ENCODE measurements at places on chromosomes 5 and 9.
A peak's percentile ranks its signal among the peaks of the same experiment; 100 is the strongest.

- no peak for DNase-seq
Measured at GRCh38 chr5:39249564-39250274, 30.4 kb upstream of the FYB1 start.

DNA sequence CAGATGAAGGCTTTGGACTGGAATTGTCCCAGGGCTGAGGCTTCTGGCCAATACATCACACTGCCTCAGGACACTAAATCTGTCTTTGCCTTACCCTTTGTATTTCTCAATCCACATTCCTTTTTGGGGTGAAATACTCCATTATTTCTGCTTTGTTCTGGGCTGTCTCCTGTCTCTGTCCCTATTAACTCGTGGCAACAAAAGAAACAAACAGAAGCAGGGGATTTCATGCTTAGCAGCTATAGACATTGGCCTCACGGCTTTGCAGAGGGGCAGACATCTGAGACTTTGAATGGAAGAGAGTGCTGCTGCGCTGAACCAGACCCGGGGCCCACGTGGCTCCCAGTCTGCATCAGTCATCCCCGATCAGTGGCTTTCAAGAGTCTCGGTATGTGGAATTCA lies 129.7 kb downstream of the ARL15 start:
- no peak for DNase-seq

DNA sequence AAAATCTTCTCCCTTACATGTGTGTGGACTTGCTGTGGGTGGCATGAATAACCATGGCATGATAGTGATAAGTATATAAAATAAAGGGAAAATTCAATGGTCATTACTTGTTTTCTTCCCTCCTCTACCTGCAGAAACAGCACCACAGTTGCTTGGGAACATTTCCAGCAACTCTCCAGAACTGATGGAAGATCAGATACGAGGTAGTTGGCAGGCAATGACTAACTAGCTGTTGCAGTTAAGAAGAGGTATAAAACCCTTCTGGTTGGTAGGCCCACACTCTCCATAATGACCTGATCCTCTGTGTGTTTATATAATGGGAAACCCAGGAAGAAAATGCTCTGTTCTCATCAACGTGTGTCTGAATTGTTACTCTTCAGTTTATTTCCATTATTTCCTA lies 185.9 kb downstream of the SYK start:
- DNase-seq, result no peak

GRCh38 chr5:150291388-150292385 lies 2.1 kb upstream of the CAMK2A start:
- DNase-seq, result no peak

GRCh38 chr5:59158165-59158564 lies 575.3 kb downstream of the RAB3C start:
- no peak for DNase-seq

DNA sequence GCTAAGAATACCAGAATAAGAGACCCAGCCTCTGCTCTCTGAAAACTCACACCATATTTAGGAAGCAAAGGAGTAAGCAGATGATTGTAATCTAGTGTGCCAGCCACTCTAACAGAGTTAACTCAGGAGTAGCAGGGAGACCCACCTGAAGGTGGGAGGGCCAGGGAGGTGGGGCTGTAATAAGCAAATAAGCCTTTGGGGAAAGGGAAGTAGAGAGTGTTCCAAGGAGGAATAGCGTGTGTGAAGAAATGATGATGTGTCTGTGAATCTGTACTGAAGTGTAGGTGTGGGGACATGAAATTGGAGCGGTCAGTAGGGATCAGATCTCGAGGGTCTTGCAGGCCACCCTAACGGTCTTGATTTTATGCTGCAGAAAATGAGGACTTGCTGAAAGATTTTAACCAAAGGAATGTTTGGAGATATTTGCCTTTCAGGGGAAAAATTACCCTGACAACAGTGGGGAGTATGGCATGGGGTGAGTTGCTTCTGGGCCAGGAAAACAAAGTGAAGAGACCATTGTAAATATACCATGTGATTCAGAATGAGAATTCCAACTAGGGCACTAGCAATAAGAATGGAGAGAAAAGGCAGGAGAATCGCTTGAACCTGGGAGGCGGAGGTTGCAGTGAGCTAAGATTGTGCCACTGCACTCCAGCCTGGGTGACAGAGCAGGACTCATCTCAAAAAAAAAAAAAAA lies 44.1 kb upstream of the FSD1L start:
- no peak for DNase-seq

DNA sequence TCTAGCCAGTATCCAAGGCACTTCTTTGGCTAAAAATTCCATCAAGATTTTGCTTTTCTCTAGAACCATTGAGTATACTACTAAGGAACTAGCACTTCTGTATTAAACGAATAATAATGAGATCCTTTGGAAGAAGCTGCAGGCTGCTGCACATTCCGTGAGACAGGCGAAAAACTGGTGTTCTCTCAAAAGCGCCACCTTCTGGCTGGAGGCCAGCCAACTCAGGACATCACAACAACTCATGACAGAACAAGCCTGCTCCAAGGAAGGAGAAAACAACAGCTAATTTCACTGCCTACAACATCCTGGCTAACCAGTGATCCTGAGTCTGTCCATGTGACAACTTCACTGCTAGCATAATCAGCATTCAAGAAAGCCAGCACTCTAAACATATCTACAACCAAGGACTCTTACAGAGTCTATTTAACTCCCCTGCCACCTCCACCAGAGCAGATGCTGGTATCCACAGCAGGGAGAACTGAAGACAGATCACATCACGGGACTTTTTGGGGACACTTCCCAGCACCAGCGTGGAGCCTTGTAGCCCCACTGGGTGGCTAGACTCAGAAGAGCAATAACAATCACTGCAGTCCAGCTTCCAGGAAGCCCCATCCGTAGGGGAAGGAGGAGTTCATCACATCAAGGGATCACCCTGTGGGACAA lies 150.5 kb downstream of the YTHDC2 start:
- DNase-seq, result peak; percentile 15

DNA sequence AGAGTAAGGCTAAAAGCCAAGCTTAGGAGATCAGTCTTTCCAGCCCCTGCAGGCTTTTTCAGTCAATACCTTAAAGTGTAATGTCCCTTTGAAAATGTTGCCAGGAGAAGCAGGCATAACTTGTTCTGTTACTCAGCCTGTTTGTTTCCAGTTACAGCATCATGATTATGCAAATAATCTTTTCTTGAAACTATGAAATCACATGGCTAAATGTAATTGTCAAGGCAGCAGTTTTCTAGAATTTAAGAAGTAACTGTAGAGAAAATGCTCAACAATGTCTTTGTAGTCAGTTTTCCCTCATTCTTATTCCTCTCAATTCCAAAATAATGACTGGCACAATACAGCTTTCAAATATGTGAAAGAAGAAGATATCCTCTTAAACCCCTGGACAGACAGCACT lies 1.9 kb upstream of the GPR107 start:
- no peak for DNase-seq

DNA sequence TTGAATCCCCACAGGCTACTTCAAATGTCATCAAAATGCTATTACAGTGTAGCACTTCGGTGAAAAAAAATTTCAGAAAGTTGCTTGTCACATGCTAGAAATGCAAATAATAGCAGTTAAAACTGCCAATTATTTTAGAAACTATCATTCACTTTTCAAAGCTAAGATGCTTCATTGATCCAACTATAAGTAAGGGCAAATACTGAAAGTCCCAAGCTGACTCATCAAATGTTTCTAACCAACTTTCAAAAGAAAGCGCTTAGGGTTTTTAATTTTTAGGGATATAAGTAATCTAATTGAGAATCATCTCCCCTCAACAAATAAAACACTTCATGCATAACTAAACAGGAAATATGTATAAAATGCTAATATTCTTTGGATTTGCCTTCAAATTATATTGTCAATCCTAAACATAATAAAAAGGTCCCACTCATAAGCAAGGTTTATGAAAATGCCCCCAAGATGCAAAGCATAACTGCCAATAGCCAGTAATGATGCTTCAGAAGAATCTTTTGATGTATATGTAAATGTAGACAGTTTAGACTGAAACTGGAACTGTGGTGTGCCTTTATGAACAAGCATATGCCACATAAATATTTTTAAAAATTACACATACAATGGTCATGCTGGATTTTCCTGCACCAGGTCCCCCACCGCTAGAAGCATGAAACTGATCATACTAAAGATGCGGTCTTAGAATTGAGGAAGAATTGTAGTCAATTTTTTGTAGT lies 12.2 kb downstream of the ACTL7A start:
- DNase-seq, result no peak

DNA sequence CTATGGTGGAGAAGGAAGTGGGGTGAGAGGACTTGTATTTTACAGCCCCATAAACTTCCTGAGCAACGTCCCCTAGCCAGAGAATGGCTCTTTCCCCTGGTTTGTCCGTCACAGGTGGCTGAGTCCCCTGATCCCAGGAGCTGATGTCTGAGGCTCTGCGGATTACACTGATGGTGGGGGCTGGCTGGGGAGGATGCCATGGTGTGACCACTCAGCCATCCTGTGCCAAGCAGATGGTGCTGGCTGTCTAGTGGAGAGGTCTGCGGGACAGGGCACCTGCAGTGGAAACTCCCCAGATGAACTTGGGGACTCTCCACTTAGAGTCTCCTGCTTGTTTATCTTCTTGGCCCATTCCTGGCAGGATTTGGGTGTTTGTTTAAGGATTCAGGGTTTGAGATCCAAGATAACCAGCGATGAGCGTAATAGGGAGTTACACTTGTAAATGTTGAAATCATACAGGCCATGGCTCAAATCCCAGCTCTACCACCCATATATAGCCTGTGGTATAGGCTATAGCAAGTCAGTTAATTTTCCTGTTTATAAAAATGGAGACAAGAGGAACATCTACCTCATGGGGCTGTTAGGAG lies 4.7 kb upstream of the PTGS1 start:
- no peak for DNase-seq

- no peak for DNase-seq
Measured at GRCh38 chr5:154860123-154860522, 1.7 kb downstream of the CNOT8 start.

DNA sequence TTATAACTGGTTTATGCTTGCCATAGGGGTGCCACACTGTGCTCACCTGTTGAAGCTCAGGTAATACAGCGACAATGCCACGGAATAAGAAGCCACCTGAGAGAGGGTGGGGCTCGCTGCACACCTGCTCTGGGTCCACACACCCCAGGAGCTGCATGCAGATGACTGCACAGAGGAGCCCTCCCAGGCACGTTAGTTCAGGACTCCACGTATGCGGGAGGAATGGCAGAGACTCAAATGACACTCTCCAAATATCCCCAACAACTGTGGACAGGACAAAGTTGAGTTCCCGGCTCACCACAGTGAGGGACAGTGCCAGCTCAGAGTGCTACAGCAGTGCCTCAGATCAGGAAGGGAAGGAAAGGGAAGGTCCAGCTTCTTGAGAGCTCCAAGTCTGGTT lies 5.8 kb upstream of the FCN1 start:
- no peak for DNase-seq

DNA sequence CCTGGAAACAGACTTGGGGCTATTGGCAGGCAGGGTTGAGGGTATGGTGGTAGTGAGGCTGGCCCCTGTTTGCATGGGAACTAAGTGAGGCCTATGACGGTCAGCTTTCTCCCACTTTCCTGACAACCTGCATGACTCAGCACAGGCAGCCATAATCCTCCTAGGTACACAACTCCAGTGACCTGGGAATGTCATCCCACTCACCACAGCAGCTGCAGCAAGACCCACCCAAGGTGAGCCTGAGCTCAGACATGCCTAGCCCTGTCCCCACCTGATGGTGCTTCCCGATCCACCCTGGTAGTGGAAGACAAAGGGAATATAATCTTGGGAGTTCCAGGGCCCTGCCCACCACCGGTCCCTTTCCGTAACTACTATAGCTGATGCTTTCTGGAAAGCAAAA lies 178.7 kb downstream of the NDUFS4 start:
- DNase-seq, result no peak
